ENCODE measurements at places on chromosomes 6 and 20. TPM values are rescaled to one million over a fixed set of nuclear protein-coding genes. Genes with fewer than 3 reads are reported as not detected.
A peak's percentile ranks its signal among the peaks of the same experiment; 100 is the strongest.

DNA sequence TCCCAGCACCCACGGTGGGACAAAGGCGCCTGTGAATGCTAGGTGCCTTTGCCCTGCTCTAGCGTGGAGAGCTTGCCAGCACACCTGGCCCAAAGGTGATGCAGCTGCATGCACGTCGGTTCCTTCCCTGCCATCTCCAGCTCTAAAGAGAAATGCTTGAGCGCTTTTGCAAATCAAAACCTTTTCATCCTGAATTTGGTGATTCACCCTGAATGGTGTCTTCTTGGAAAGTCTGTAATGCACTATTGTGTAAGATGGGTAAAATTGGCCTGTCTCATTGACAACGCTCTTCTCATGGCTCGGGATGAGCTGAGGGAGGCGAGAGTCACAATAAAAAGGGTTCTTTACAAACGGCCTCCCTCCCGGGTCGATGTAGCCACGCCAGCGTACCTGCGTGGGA, 103.1 kb upstream of the ID4 start:
- DNase-seq = no peak
- no peaks in the 10 kb centered on the region for H3K36me3 ChIP-seq
- no peaks in the 10 kb centered on the region for H3K27me3 ChIP-seq
- H3K4me1 ChIP-seq = no peaks in the 10 kb centered on the region

- H3K4me3 ChIP-seq = peak overlapping the region; percentile 28
- H3K27me3 ChIP-seq = no peaks in the 10 kb centered on the region
These were observed 109.5 kb upstream of the RAB32 start for GRCh38 chr6:146433881-146434731.

GRCh38 chr20:33709398-33709797, 10.7 kb downstream of the PXMP4 start:
- H3K27me3 ChIP-seq = no peaks in the 10 kb centered on the region
- no peak overlapping the region for H3K4me3 ChIP-seq
- DNase-seq = no peak
- H3K27ac ChIP-seq = no peak overlapping the region

- H3K27ac ChIP-seq = no peak overlapping the region
- peaks cover 82% of the 10 kb centered on the region for H3K36me3 ChIP-seq
- H3K4me1 ChIP-seq = no peaks in the 10 kb centered on the region
- H3K27me3 ChIP-seq = no peaks in the 10 kb centered on the region
These were observed 74.3 kb downstream of the RALGAPA2 start for GRCh38 chr20:20637998-20638725.

DNA sequence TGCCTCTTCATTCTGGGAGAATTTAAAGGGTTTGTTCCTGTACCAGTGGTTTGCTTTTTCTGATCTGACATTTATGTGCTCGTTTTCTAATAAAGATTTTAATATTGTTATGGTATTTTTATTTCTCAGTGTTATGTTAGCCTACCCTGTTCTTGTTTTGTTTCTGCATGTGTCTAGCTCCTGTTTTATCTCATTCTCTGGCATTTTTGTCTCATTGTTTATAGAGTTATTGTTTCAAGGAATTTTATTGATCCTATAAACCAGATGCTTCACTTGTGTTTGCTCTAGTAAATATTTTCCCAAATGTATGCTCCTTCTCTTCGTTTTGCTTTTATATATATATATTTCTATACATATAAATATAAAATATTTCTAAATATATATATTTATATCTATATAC, 152.8 kb downstream of the PLCB1 start:
- H3K4me3 ChIP-seq = no peak overlapping the region
- no peak overlapping the region for H3K27ac ChIP-seq
- DNase-seq = no peak
- no peaks in the 10 kb centered on the region for H3K27me3 ChIP-seq
- no peaks in the 10 kb centered on the region for H3K36me3 ChIP-seq

DNA sequence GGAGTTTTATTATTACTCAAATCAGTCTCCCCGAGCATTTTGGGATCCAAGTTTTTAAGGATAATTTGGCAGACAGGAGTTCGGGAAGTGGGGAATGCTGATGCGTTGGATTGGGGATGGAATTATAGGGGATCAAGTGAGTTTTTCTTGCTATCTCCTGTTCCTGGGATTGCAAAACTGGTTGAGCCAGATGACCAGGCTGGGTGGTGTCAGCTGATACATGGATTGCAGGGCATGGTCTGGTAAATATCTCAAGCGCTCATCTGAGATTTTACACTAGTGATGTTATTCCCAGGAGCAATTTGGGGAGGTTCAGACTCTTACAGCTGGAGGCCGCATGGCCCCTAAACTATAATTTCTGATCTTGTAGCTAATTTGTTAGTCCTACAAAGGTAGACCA, 54.7 kb downstream of the ENPP1 start:
- no peak overlapping the region for H3K4me3 ChIP-seq
- no peaks in the 10 kb centered on the region for H3K4me1 ChIP-seq
- DNase-seq = no peak
- no peaks in the 10 kb centered on the region for H3K36me3 ChIP-seq
- no peaks in the 10 kb centered on the region for H3K27me3 ChIP-seq

- DNase-seq = no peak
- no peaks in the 10 kb centered on the region for H3K27me3 ChIP-seq
- no peak overlapping the region for H3K27ac ChIP-seq
- no peaks in the 10 kb centered on the region for H3K4me1 ChIP-seq
- no peaks in the 10 kb centered on the region for H3K36me3 ChIP-seq
These were observed 83.1 kb upstream of the KCNG1 start for GRCh38 chr20:51106011-51106410.

CCDC170 gene
- total RNA-seq = 0.95 TPM

DNA sequence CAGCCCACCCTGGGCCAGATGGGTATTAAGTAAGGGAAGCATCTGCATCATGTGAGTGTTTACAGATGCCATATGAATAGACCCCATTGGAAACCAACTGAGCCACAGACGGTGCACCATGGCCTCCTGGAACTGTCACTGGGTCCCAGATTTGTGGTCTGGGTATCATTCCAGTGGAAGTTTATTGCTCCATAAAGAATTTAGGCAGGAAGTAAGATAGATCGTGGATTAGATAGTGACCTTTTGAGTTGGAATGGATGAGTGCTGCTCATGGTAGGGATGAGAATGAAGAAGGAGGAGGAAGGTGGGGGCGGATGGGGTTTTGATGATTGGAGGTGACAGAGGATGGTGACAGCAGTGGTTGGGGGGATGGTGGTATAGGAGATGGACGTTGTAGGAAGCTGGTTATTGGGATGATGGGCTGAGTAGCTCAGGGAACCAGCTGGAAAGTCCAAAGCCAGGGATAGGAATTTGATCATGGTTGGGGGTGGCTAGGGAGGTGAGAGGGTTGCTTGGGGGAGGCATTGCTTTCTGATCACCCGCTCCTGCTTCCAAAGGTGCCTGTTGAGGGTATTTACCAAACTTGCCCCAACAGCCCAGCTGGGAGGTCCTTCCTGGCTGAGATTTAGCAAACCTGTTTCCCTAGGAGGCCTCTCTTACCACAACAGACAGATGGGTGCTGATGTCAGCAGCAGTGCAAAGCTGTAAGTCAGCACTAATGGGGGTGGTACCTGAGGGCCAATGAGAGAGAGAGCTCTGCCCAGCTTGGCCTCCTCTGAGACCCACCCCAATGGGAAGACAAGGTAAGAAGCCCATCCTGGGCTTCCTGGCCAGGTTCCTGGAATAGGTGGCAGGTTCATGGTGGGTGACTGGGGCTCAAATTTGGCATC, 78.0 kb downstream of the VEGFA start:
- no peaks in the 10 kb centered on the region for H3K27me3 ChIP-seq
- no peak overlapping the region for H3K4me3 ChIP-seq
- H3K27ac ChIP-seq = no peak overlapping the region
- no peaks in the 10 kb centered on the region for H3K36me3 ChIP-seq
- no peak for DNase-seq

DNA sequence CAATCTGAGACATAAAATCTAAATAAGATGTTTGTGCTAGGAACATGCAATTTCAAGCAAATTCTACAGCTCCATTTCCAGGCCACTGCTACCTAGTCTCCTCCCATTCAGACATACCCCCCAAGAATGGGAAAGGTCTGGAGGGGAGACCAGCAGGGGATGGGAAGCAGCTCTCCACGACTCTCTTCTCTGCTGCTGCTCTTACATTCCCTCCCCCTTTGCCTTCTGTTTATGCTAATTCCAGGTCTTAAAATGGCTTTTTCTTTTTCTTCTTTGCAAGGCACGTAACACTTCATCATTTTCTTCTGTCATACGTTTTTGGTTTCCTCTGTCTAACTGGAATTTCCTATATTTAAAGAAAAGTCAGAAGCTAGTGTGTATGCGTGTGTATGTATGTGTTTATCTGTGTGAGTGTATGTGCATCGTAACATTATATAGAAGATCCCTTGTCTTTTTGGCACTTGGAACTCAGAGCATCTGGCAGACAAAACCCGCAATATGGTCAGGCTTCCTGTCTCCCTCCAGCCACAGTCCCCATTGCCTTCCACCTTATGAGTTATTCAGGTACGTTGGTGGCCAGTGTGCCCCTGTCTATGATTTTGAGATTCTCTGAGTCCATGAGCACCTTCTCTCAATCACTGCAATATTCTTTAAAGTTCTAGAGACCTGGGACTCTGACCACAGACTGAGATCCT, 493.7 kb downstream of the BTBD3 start:
- no peaks in the 10 kb centered on the region for H3K36me3 ChIP-seq
- no peaks in the 10 kb centered on the region for H3K27me3 ChIP-seq
- no peak overlapping the region for H3K4me3 ChIP-seq
- no peak overlapping the region for H3K27ac ChIP-seq
- H3K4me1 ChIP-seq = peaks cover 4% of the 10 kb centered on the region
- no peak for DNase-seq

GRCh38 chr20:37676440-37676839, 17.4 kb upstream of the CTNNBL1 start:
- H3K27ac ChIP-seq = no peak overlapping the region
- peaks cover 63% of the 10 kb centered on the region for H3K27me3 ChIP-seq
- no peak overlapping the region for H3K4me3 ChIP-seq
- H3K36me3 ChIP-seq = no peaks in the 10 kb centered on the region

DNA sequence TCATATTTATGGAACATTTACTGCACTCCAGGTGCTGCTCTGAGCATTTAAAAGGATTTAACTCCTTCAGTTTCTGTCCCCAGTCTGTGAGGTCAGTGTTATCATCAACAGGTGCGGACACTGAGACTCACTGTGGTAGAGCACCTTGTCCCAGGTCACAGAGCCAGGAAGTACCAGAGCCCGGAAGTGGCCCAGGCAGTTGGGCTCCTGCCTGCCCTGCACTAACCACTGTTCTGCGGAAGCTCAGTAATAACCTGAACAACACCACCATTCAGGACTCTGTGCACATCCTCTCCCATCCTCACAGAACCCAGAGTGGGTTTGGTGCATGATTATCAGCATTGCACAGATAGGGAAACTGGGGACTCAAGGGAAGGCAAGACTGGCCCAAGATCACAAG, 16.8 kb upstream of the SIRPG start:
- DNase-seq = no peak
- H3K27ac ChIP-seq = no peak overlapping the region
- no peaks in the 10 kb centered on the region for H3K4me1 ChIP-seq

GRCh38 chr6:132612449-132613108, 11.5 kb downstream of the TAAR2 start:
- H3K4me3 ChIP-seq = no peak overlapping the region
- no peak for DNase-seq
- H3K27ac ChIP-seq = no peak overlapping the region
- H3K27me3 ChIP-seq = no peaks in the 10 kb centered on the region
- no peaks in the 10 kb centered on the region for H3K36me3 ChIP-seq

CDH4 gene
- 0.21 TPM for total RNA-seq

LY6G5B gene
- 6.2 TPM for total RNA-seq

DNA sequence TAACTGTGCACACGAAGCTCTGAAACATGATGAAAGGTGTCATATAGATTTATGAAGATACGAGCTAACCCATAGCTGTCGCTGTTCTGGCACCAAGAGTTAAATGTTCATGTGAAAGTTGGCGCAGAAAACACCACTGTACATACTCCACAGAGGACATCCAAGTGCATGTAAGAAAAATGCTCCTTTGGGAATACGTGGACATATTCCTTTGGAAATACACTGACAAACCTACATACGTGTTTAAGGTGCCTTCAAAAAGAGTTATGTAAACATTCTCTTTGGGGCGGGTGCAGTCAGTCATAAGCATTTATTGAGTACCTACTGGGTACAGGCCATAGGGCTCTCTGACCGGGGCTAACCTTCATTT, 723 bp upstream of the ARID1B start:
- no peak for DNase-seq
- H3K4me3 ChIP-seq = peak overlapping the region; percentile 91
- peaks cover 38% of the 10 kb centered on the region for H3K4me1 ChIP-seq
- no peaks in the 10 kb centered on the region for H3K27me3 ChIP-seq
- H3K27ac ChIP-seq = peak overlapping the region; percentile 99

DNA sequence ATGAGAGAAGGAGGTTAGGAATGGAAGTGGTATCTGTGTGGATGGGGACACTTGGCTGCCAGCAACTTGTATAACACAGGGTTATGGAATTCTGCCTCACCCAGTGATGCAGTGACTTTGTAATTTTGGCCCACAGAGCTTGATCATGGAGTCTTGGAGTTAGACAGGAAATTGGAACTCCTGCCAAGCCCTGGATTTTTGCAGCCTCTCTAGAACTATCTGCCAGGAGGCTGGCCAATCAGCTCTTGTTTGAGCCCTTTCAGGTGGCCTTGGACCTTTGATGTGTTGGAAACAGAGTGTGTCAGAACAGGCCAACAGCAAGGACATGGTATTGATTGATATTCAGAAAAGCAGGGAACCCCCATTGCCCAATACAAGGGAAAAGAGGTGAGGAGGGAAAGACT, 157.7 kb upstream of the GGTLC1 start:
- no peak overlapping the region for H3K27ac ChIP-seq
- no peaks in the 10 kb centered on the region for H3K4me1 ChIP-seq
- H3K27me3 ChIP-seq = no peaks in the 10 kb centered on the region
- no peak for DNase-seq
- no peak overlapping the region for H3K4me3 ChIP-seq
- no peaks in the 10 kb centered on the region for H3K36me3 ChIP-seq

GRCh38 chr6:160950507-160950906, 41.1 kb upstream of the MAP3K4 start:
- DNase-seq = no peak
- H3K4me1 ChIP-seq = peaks cover 29% of the 10 kb centered on the region
- H3K27ac ChIP-seq = peak overlapping the region; percentile 43
- no peaks in the 10 kb centered on the region for H3K36me3 ChIP-seq
- no peaks in the 10 kb centered on the region for H3K27me3 ChIP-seq

RIMS4 gene
- 0.32 TPM for total RNA-seq

POFUT1 gene
- total RNA-seq = 17.5 TPM

DNA sequence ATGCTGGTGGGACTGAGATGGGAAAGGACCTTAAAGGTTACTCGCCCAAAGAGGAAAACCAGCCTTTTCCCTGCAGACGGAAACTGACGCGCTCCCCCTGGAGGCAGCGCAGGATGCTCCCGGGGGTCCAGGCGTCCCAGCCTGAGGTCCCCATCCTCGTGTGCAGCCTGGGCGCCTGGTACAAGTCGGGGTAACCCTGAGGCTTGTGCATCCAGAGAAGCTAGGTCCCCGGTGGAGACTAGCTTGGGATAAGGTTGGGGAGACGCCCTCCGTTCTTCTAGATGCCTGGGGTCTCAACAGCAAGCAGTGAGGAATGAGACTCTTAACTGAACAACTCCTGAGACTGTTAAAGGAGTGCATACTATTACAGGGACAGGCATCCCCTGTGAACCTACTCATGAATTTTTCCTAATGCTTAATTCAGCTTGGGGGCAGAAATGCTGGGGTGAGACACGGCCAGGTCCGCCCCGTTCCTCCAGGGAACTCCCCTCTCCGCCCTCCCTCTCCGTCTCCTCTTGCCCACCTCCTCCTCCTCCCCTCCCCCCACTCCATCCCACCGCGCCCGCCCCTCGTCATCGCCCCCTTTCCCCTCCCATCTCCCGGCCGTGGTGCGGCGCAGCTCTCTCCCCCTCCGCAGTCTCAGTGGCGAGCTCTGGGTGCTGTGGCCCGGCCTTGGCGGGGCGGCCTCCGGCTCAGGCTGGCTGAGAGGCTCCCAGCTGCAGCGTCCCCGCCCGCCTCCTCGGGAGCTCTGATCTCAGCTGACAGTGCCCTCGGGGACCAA, at the start of gene PRSS35:
TSS of gene PRSS35 (plus strand) at position 634 of the 781 bp plus-strand sequence. CDS start 10,908 bp downstream, outside the sequence.
- no peaks in the 10 kb centered on the region for H3K27me3 ChIP-seq
- H3K4me3 ChIP-seq = peak within 1 kb of the TSS; percentile 40
- H3K27ac ChIP-seq = no peak within 1 kb of the TSS
- H3K4me1 ChIP-seq = peaks cover 10% of the 10 kb centered on the region

Data from esophagus squamous epithelium (tissue), 5 donors.